Omental fat pad (tissue), 4 donors: ENCODE measurements at places on chromosomes 5 and 9.

DNA sequence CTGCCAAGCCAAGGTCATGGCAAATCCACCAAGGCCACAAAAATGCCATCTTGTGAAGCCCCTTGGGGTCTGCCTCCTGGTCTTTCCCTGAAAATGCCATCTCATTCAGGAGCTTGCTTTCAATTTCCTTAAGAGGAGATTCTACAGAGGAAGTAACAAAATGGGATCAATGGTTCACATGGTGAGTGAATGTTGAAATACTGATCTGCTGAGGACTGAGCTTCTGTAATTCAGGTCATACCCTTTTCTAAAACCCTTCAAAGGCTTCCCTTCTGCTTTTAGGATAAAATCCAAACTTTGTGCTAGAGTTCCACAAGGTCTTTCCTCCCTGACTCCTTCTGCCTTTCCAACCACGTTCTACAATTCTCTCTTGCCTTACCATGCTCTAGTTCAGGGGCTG, 24.7 kb upstream of the NR3C1 start:
- DNase-seq, result no peak

GRCh38 chr5:36060420-36060887, 6.2 kb downstream of the UGT3A2 start:
- DNase-seq, result no peak

GRCh38 chr9:96009690-96010472, 134.4 kb downstream of the ERCC6L2 start:
- DNase-seq, result no peak

DNA sequence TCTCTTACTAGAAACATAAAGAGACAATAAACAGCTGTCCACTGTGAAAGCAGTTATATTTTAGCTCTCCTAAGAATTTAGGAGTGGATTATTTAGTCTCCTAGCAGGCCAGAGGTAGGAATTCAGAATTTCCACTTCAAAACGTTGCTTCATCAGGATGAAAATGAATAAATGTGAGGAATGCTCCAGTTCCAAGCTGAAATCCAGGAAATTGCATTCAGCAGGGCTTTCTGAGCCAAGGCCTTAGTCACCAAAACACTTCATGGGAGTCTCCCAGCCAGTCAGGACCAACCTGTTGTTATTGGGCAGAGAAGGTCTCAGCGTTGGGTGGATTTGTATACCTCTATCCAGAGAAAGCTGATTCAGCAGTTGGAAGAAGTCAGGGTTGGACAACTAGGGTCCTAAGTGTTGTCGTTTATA, 1040.3 kb downstream of the TLE1 start:
- DNase-seq, result peak; percentile 28

- DNase-seq, result no peak
Measured at GRCh38 chr5:134543820-134544614, 18.5 kb downstream of the JADE2 start.

GRCh38 chr5:6729386-6730310, 16.4 kb downstream of the TENT4A start:
- no peak for DNase-seq

- no peak for DNase-seq
Measured at GRCh38 chr9:133706307-133707050, 31.7 kb downstream of the SARDH start.

GRCh38 chr9:134811673-134812342, 68.8 kb upstream of the FCN2 start:
- no peak for DNase-seq

GRCh38 chr9:136577941-136578625, 32.2 kb upstream of the NOTCH1 start:
- DNase-seq, result no peak

GRCh38 chr5:178227138-178227659, 5.4 kb downstream of the PHYKPL start:
- DNase-seq, result no peak

DNA sequence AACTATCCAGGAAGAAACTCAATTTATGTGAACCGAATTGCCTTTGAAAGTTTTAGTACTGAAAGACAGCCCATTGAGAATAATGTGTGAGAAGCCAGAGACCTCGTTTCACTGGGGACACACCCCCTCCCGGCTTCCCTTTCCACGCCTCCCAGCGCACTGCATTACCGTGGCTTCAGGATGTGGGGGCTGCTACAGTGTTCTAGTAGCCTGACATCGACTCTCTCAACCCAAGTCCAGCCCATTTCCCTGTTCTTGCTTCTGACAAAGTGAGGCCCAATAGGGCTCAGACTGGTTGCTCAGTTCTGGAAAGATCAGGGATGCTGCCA, 3.5 kb downstream of the PAX5 start:
- no peak for DNase-seq

GRCh38 chr5:129724222-129724621, 23.7 kb upstream of the MINAR2 start:
- DNase-seq, result no peak

DNA sequence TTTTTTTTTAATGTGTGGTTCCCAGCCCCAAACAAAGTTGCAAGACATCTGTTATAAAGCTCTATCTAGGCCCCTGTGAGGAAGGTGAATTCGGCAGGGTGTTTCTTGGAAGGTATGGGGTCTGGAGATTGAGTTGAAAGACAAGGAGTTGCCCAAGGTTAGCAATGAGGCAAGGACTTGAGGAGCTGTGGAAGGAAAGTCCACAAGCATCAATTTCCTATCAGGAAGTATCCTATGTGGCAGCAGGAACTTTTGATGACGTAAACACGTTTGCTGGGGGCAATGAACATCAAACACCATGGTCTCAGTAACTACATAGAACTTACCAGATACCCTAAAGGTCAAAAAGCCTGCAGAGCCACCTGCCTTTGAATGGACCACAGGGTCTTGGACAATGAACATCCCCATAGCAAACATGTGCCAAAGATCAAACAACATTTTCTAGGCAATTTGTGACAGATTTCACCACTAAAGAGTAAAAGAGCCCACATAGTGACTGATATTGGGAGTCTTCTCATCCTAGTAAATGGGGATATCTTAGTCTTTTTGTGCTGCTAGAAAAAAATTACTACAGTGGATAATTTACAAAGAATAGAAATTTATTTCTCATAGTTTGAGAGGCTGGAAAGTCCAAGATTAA, 145.1 kb downstream of the GCNT1 start:
- DNase-seq, result no peak

DNA sequence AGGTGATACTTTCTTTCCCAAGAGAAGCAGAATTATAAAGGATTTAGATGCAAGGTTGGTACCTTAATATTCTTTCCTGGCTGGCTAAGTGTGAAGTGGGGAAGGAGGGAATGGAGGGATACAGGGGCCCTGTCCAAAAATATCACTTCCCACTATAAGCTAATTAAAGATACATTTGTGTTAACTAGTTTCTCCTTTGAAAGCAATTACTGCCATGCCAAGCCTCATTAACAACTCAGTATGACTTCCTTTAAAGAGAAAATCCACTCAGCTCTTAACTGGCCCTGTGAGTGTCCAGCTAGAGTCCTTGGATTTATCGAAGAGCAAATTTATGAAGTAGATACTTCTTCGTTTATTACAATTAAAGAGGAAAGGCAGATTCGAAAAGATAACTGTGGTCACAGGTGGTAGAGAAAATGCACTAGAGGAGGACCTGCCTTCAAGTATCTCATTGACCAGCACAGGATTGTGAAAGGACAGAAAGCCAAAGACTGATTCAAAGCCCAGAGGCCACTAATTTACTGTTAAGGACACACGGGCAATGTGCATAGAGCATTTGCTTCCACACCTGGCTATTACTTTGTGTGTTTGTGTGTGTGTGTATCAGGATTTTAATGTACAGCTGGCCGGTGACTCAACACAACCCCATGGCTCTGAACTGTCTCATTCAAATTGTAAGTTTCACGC, 11.2 kb upstream of the GLDC start:
- no peak for DNase-seq

DNA sequence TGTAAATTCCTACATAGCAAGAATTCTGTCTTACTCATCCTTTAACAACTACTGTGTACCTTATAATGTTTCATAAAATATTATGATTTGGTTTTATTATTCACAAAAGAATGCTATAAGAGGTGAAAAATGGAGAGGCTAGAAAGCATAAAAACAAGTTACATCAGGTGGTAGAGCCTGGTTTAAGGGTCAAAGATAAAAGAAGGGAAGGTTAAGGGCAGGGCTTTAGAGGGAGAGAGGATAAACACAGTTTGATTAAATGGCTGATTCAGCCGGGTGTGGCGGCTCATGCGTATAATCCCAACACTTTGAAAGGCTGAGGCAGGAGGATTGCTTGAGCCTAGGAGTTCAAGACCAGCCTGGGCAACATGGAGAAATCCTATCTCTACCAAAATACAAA, 40.4 kb upstream of the HSPB3 start:
- no peak for DNase-seq

DNA sequence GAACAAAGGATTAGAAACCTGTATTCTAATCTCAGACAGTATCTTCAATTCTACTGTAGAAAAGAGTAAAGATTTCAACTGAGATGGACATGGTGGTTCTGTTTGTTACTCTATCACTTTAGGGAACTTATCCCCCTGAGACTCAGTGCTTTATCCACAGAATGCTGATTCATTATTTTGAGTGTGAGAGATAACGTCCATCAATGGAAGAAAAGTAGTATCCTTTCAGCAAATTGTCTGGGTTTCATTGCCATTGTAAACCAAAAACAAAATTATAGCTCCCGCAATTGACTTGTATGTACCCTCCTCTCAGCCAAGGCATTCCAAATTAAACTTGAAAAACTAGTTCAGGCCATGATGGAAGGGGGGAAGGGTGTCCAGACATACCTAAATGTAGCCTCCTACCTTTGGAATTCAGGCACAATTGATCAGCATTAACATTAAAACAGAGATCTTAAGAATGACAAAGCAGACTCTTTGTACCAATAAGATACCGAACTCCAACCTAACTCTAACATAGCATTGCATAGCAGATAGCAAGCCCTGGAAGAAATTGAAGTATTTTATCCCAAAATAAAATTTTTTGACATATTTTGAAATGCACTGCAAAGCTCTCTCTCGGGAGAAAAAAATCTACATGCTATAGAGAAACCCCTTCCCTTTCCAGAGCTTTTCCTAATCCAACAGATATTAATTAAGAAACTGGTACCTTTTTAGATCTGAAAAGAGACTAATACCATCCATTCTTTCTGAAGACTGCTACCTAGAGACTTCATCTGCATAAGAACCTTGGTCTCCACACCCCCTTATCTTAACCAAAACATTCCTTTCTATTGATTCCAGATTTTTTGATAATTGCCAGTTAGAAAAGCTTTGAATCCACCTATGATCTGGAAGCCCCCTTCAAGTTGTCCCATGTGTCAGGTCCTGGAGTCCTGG, 1055.7 kb downstream of the PTPRD start:
- no peak for DNase-seq

GRCh38 chr5:1138445-1139245, 26.8 kb upstream of the SLC12A7 start:
- DNase-seq, result no peak

- DNase-seq, result no peak
Measured at GRCh38 chr9:129340427-129341170, 162.5 kb upstream of the IER5L start.

GRCh38 chr9:5671711-5672353, 42.9 kb downstream of the RIC1 start:
- DNase-seq, result no peak

DNA sequence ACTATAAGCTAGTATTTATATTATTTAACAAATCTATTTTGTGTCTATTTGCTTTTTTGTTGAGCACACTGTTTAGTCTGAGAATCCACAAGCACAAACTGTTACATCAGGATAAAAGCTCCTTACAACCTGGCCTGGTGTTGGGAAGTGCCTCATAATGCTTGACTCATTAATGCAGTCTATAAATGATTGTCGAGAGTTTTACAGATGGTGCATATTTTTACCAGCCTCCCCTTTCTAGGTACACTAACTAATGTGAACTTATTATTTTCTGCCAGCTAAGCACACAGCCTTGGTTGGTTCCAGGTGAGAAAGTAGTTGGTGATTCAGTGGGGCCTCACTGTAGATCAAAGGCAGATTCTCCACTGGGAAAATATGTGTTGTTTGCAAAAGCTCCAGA, 151.0 kb upstream of the ADAMTS16 start:
- no peak for DNase-seq

GRCh38 chr9:99773468-99774138, 48.1 kb upstream of the NR4A3 start:
- no peak for DNase-seq

DNA sequence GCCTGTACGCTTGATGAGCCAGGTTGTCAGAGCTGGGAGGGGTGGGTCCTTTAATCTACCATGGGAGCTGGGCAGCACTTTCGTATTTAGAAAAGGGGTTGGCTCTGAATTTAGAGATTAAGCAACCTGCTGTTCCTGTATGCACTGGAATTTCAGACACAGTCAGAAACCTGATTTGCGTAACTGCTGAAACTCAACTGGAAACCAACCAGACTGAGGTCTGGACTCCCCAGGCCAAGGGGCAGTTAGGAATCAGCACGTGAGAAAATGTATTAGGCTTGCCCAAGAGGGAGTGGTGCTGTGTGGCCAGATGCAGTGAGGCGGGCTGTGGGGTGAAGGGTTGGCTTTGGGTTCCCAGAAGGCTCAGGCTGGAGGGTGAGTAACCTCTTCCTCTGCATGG, 235.0 kb downstream of the GOLPH3 start:
- DNase-seq, result no peak

DNA sequence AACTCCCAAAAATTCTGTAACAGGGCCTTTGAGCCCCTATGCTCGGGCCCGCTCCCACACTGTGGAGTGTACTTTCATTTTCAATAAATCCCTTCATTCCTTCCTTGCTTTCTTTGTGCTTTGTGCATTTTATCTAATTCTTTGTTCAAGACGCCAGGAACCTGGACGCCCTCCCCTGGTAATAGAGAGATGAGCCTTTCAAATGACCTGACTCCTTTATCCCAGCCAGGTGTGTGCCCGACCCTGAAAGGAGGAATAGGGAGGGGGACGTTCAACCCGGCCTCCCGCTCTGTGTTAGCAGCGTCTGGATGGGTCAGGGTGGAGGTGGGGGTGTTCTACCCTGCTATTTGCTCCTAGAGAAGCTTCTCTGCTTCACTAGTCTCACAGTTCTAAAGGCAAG, 53.9 kb downstream of the FXN start:
- DNase-seq, result no peak

DNA sequence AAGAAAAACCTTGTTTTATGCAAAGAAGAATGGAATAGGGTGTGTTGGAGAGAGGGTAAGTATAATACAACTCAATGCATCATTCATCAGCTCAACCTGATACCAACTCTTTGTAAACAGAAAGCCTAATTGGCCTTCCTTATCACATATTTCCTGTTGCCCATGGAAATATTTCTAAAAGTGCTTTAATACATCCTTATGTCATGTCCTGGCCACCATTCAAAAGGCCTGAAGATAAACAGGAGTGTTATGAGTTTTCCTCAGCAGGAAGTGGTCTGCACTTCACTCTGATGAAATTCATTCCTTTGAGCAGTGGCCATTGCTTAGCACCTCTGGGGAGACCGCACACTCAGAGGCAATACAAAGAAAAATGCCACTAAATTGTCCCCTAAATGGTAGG, 511.2 kb downstream of the SEMA5A start:
- DNase-seq, result no peak
